NCI-H460 (cell line): ENCODE measurements at places on chromosomes 1 and 21.
A peak's percentile ranks its signal among the peaks of the same experiment; 100 is the strongest.

- no peak for DNase-seq
Observed at GRCh38 chr1:184494929-184495328, 108.1 kb downstream of the C1orf21 start.

GRCh38 chr1:30707412-30708360 is 15.7 kb downstream of the MATN1 start:
- DNase-seq = peak; percentile 57

GRCh38 chr21:38355992-38356781 is 99.4 kb downstream of the KCNJ15 start:
- DNase-seq = peak; percentile 48

DNA sequence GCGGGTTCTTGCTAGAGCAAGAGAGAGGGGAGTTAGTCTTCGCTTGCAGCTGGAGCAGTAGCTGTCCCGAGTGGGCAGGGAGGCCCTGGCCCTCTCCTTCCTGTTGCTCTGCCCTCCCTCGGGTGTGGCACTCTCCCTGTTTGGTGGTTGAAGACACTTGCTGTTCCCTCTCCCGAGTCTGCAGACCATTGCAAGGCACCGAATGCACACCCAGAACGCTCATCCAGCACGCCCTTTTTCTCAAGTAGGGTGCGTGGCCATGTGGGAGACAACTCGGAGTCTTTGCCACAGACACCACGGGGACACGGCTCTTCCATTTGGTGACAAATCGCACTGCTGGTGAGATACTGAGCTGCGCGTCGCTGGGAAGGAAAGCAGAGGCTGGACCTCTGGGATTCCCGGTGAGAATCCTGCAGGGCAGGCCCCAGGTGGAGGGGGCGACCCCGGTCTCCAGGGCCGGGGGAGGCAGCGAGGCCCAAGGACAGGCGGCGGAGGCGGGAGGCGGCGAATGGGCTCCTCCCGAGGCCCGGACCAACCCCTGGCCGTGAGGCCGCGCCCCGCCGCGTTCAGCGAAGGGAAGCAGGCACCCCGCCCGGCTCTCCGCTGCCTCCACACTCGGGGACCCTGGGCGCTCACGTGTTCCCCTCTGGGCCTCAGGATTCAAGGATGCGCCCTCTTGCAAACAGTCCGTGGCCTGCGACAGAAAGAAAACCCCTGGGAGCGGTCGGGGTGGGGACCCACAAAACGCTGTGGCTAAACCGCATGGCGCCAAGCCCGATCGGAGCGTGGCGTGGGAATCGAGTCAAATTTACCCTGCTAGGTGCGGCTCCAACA is 10.4 kb upstream of the TMEM200B start:
- no peak for DNase-seq

DNA sequence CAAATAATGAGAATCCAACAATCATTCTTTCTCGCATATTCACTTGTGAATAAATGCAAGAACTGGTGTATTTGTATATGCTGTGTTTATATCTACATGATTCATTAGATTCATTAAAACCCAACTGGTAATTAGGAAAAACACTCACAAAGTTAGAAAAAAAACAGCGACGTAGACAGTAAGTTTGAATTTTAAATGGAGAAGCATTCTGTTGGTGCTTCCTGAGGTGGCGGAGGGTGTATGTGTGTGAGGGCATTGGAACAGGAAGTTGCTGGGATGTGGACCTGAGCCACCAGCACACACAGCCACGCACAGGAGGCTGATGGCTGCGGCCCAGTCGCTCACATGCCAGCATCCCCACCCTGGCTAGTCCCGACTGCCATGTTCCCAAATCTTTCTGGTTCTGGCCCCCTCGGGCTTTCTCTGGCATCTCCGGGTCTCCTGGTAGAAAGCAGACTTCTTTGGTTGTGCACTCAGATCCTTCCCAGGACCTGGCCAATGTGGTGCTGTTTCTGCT is 121.6 kb upstream of the IRF2BP2 start:
- DNase-seq = no peak

DNA sequence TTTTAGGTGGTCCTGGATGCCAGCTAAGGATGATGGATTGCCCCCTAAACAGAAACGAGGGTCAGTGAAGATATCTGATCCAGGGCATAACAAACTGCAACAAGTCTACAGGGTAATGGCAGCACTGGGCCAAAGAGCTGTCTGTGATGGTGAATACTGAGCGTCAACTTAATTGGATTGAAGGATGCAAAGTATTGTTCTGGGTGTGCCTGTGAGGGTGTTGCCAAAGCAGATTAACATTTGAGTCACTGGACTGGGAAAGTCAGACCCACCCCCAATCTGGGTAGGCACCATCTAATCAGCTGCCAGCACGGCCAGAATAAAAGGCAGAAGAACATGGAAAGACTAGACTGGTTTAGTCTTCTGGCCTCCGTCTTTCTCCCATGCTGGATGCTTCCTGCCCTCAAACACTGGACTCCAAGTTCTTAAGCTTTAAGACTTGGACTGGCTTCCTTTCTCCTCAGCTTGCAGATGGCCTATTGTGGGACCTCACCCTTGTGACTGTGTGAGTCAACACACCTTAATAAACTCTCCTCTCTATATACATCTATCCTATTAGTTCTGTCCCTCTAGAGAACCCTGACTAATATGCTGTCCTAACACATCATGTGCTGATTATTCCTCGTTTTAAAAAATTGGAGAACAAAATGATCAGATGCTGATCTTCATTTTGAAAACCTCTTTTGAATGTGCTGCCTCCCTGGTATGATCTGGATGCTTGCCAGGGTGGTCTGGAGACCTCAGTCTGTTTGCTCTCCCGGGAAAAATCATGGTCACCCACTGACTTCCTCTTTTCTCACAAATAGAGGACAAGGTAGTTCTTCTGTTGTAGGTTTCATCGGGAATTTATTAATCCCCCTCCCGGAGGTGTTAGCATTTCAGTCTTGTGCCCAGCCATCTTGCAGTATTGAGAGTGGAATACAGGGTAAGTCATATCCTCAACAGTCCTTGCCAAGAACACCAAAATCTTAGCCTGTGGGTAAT is 234.7 kb downstream of the SETD4 start:
- no peak for DNase-seq

- DNase-seq = no peak
Observed at GRCh38 chr1:168842916-168843315, 113.9 kb upstream of the DPT start.

DNA sequence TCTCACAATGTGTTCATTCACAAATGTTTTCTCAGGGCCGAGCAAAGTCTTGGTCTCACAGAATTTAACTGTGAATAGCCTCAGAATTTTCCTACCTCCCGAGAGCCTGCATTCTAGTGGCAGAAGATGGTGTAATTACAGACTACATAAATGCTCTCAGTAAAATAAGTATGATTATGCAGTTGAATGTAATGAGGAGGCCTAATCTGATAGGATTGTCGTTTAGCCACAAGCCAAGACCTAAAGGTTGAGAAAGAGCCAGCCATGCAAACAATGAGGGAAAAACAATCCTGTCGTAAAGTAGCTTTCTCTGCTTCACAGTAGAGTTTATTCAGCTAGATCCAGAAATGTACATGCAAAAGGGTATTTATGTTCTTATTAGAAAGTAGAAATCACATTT is 607.8 kb upstream of the B3GALT2 start:
- no peak for DNase-seq

DNA sequence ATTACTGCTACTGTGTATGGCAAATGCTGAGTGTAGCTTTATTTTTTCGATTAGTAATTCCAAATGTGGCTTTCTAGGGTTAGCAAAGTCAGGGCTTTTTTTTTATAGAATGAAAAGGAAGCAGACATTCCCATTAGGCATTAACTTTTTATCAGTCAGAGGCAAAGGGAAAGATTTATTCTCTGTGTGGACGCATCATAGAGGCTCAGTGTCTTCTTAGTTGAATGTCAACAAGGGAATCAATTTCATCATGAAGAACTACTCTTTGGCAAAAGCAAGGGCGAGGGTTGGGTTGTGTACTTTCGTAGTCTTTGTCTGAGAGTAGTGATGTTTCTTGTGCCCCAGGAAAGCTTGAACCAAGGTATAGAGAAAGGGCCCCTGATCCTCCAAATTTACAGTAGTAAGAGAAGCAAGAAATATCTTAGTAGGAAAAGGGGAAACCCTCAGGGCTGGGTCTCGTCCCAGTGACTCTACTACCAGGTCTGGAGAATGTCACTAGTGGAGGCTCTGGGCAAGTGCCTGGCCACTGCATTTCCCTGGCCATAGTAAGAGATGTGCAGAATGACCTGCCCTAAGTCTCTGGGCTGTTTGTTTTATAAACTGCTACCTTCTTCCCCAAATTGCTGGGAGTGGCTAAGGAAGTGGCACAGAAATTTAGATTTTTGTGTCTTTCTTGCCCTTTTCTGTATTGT is 30.0 kb upstream of the MACF1 start:
- DNase-seq = no peak

DNA sequence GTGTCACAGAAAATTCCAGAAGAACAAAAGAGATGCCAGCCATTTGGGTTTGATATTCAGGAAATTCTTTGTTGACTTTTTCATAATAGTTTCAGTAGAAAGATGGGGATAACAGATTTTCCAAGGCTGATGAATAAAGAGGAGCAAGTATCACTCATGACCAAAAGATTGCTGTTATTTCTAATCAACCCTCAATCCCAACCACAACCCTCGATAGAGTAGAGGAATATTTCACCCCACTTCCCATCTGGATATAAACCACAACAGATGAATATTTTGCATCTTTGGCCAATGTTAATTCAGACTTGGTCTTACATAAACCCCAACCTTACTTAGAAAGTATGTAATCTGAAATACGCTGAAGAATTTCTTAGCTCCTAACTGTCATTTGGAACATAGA is 232.4 kb downstream of the SEC16B start:
- DNase-seq = no peak

- no peak for DNase-seq
Observed at GRCh38 chr1:67044631-67045270, 9.2 kb downstream of the SLC35D1 start.

DNA sequence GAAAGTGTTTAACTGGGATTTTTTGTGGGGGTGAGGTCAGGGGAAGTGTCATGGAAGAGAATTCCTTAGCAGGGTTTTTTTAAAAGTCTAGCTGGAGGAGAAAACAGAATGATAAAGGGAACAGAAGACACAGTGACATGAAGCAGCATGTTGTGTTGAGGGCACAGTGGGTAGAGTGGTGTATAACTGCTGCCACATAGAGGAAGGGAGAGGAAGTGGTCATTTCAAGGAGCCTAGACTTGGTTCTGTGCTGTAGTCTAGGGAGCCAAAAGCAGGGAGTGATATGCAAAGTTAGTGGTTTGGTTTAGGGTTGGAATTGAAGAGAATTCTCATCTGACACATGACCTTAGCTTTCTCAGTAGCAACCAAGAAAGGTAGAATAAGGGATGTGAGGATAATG is 10.2 kb downstream of the EEIG2 start:
- DNase-seq = no peak

DNA sequence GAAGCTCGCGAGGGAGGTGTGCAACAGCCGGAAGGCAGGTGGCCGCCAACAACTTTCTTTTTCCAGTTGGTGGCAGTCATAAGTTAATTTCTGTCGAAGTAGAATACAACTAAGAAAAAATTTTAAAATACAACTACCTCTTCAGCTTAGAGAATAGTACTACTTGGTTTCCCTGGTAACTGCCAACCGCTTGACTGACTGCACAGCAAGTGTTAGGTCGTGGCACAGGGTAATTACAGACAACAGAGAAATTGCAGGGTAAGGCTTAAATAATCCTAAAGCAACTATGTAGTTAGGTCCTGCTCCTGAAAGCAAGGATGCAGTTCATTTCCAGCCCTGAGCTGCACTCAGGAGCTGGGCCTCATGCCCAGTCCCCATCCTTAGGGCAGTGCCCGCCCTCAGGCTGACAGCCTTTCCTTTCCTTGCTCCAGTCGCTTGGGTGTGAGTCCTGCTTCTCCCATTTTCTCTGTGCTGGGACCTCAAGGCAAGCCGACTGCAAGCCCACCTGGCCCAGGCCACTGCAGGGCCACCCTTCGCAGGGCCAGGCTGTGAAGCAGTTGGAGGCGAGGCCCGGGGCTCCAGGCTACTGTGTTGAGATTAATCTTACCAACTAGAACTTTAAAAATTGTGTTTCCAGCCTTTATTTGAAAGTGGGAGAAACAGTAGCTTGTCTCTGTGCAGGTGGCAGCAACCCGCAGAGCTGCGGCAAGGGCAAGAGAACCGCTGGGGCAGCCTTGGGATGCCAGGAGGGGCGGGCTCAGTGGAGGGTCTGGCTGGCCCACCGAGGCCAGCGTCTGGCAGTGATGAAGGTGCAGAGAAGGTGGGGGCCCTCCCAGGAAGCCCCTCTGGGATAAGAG is 148.3 kb downstream of the PCBP3 start:
- no peak for DNase-seq

DNA sequence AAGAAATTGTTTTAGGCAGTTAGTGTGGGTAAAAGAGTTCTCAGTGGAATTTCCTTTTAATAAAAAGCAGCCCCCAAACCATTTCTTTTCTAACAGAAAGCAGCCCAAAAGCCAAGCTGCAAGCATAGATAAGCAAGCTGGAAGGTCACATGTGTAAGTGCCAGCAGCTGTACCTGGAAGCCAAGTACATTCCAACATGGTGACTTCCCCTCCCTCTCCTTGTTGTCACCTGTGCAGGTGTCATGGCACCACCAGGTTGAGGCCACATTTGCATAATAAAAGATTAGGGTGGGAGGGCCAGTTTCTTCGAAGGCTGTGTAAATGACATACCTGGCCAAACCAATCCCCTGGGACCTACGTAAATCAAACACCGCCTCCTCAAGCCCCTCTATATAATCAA is 240.3 kb upstream of the RAB4A start:
- DNase-seq = no peak

DNA sequence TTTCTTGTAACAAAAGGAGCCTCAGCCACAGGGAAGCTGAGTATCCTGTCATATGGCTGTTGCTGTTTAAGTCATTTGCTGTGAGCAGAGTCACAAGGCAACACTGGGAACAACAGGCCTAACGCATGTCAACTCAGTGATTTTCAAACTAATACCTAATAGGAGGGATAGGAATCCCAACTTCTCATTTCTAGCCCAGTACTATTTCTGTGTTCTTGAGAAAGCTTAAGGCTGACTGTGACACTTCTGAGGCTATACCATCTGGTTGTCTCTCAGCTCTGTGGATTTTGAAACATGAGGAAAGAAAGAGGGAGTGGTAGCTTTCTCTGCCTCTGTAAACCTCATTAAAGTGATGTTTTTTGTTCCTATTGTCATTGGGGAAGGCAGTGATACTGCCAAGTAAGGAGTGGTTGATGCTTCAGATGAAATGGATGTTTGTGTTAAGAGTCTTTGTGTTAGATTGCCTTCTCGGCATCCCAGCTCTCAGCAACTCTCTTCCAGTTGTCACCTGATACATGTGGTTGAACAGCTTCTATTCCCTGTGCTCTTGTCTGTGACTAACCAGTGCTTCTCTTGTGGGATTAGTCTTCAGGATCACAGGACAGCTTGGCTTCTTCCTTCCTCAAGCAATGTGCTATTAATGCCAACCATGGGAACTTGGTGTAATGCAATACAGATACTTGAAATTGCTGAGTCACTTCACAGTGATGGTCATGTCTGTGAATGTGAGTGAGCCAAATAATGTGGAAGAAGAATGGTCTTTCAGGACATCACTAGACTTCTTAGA is 166.8 kb upstream of the IVNS1ABP start:
- DNase-seq = peak; percentile 74
